ENCODE measurements at places on chromosomes 11 and 22.
A peak's percentile ranks its signal among the peaks of the same experiment; 100 is the strongest.

DNA sequence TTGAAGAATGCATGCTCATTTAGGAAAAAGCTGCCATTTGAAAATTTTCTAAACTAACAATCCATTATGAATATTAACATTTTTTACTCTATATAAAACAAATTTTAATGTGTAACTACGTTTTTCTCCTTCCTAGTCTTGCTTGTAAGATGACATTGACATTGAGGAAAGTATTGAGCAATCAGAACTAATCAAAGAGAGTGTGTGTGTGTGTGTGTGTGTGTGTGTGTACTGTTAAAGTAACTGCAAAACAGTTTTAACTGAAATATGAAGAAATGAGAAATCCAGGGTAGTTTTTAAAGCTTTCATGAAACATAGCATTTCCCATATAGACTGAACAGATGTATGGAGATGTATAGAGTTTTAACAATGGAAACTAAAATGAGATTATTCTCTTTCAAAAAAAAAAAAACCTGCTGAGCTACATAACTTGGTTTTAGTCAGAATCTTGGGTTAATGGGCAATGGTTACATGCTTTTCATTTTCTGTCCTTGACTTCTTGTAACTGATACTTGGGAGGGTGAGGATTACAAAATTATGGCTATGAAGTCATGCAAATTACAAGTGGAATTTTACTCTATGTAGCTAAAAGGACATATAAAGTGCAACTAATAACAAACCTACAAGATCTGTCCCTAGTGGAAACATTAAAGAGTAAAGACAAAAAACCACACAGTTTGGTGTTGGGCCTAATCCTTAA, 2.0 kb downstream of the PDGFD start:
- no peak for DNase-seq

DNA sequence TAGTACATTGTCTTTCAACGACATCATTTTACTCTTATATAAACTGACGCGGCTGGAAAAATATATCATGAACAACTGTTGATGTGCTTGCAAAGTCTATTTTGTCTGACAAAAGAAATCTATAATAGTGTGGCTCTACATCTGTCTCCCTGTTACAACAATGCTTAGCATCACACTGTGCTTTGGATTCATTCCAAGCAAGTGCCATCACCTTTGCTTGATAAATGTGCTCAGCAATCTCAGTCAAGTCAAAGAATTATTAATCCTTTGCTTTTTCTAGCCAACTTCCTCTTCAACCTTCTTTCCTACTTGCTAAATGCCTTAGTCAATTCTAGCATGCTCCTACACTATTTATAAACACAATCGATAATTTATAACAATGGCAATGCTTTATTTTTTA, 140.5 kb downstream of the FCHSD2 start:
- peak; percentile 7 for DNase-seq

DNA sequence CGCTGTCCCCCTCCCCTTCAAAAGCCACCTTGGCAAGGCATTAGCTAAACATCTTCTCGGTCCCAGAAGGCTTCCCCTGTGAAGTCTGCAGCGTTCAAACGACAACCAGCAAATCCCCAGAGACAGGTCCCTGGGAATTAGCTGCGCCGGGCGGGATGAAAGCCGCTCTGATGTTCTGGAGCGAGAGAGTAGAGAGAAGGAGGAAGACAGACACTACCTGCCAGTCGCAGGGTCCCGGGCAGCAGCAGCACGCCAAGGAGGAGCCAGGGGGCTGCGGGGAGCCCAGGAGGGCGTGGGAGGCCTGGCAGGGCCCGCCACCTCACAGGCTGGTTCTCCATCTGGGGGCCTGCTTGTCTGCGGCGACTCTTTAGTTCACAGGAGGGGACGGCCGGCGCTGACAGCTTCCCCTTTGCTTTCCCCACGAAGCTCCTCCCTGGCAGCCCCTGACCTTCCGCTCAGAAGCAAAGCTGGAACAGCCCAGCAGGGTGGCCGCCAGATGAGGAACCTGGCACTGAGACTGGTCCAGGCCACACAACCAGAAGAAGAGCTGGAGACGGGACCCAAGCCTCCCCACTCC, at the start of gene NFAM1:
TSS of gene NFAM1 (minus strand) at position 384 of the 577 bp plus-strand sequence. CDS start at position 338, 46 bp downstream.
- no peak for DNase-seq

DNA sequence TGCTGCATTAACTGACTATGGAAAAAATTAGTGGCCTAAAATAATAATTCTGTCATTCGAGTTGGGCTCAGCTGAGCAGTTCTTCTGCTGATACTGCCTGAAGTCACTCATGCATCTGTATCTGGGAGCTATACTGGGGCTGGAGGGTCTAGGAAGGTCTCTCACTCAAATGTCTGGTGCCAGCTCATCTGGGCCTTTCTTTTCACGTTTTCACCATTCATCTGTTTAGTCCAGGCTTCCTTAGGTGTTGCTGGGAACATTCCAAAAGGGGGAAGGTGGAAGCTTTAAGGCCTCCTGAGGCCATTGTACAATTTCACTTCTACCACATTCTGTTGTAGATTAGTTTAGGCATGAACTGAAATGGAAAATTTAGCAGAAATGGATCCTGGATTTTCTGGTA, 28.0 kb downstream of the YAP1 start:
- DNase-seq = no peak

DNA sequence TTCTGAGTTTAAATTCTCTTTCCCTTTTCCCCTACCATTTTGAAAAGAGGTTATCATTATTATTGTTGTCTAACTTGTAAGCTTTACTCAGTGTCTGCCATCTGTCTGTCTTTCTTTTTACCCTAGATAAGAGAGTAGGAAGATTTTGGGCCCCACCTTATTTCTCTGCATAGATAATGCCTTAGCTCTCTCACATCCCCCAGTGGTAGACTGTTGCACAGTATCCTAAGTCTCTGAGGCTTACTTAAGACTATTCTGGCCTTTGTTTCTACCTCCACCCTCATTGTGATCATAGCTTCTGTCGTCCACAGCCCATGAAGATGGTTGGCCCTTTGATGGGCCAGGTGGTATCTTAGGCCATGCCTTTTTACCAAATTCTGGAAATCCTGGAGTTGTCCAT, 3.6 kb upstream of the OR51L1 start:
- DNase-seq = no peak

DNA sequence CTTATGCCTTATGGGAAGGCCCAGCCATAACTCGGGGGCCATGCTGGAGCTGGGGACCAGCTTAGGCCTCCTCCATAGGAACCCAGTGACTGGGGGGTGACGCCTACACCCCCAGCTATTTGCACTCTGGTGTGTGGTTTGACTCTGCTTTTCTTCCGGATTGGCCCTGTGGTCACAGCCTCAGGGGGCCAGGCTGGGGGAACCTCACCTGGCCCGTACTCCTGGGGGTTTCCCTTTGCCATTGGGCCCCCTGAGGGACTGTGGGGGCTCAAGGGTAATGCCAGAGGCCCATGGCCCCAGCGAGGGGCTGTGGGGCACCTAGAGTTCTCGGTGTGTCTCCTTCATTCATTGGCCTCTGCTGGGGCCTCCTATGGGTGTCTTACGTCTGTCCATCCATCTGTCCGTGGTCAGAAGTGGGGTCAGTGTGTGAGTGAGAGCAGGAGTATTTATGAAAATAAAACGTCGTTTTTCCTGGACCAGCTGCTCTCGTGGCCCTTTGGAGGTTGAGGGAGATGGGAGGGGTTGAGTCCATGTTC, 6.3 kb upstream of the SH3BP1 start:
- no peak for DNase-seq

All from NCI-H1105 (cell line).